ENCODE measurements at places on chromosomes 1 and 21. TPM values are rescaled to one million over a fixed set of nuclear protein-coding genes. Genes with fewer than 3 reads are reported as not detected.

The CLDN17 gene
- not detected for total RNA-seq

The PRKACB gene
- total RNA-seq: 91.0 TPM

The CELA3B gene
- 0.70 TPM for total RNA-seq

- no peak for DNase-seq
Measured at GRCh38 chr21:41985662-41986416, 24.3 kb downstream of the ZBTB21 start.
